Hematopoietic multipotent progenitor cell treated with erythropoietin and hydrocortisone succinate and interleukin-3 and kit ligand, for 8 days (in vitro differentiated cells): ENCODE measurements at places on chromosomes 3 and 15.

- DNase-seq: no peak
These were observed 421.2 kb downstream of the TIGIT start for GRCh38 chr3:114714957-114715460.

DNA sequence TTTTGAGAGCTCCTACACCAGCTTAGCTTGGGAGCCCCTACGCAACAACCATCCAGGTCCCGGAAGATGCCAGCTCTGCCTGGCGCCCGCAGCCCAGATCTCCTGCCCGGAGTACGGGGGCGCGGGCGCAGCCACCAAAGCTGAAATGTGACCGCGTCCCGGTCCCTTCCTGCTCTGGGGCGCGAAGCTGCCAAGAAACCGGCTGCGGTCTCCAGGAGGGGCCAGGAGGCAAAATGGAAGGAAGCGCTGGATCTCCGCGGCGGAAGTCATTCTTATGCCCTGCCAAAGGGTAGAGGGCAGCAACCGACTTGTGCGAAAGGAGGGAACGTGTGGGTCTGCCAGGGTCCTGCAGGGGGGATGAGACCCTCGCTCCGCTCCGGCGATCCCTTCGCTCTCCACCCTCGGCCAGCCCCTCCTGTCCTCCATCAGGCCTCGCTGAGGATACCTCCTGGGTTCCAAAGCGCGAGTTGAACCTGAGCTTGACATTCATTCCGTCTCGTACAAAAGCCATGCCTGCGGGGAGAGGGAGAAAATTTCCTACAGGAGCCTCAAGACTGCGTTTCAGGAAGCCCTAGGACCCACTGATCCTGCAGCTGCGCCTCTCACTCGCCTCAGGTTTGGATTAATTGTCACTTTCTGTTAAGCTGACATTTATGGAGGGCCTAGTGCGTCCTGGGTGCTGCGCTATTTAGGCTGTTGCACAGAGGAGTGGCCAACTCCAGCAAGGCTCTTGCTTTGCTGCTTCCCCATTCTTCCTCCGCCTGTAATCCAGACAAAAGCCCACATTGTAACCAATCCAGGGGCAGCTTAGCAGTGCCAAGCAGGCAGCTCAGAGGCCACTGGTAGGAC lies 98.3 kb upstream of the VGLL3 start:
- peak; percentile 82 for DNase-seq

- no peak for DNase-seq
These were observed 655.2 kb downstream of the RBMS3 start for GRCh38 chr3:29936054-29936453.

- DNase-seq: no peak
These were observed 10.0 kb downstream of the CCDC13 start for GRCh38 chr3:42763021-42763420.

DNA sequence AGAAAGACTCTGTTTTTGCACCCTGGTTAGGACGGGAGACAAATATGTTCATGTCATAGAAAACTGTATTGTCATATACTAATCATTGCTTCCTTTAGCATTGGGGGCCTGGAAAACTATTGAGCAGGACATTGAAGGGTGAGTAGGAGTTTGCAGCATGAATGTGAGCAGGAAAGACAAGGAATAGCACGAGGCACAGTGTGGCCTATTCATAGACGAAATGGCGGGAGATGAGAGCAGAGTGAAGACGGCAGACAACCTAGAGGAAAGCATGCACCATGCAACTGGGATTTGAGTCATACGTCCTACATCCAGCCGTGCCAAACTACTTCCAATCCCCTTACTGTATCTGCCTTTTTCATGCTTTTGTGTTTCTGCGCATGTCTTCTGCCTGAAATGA lies 508.1 kb downstream of the NTRK3 start:
- no peak for DNase-seq

- no peak for DNase-seq
These were observed 27.4 kb downstream of the CGNL1 start for GRCh38 chr15:57403566-57404325.

GRCh38 chr3:143063018-143063417 lies 56.6 kb upstream of the CHST2 start:
- DNase-seq: no peak

GRCh38 chr15:79973456-79974195 lies 2.6 kb upstream of the BCL2A1 start:
- DNase-seq: no peak

GRCh38 chr3:112437146-112438022 lies 61.9 kb downstream of the BTLA start:
- DNase-seq: peak; percentile 41

DNA sequence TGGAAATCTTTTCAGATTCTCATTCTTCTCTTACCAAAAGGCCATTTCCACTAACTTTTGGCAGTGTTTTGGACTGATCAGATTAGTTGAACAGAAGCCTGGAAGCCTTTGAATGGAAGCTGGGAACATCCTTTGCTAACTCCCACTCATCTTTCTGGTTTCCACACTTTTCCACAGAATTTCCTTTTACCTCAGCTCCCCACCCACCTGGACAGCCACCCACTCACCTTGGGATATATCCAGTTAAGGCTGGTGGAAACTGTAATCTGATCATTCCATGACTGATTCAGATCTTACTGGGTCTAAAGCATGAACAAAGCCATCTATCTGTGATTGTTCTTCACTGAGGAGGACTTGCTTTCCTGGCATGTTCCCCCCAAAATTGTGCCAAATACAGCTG lies 119.5 kb downstream of the CCNL1 start:
- DNase-seq: no peak

- no peak for DNase-seq
These were observed 37.0 kb upstream of the SNRPA1 start for GRCh38 chr15:101332061-101332467.

- no peak for DNase-seq
These were observed 63.9 kb downstream of the UQCC5 start for GRCh38 chr3:52600258-52600657.

DNA sequence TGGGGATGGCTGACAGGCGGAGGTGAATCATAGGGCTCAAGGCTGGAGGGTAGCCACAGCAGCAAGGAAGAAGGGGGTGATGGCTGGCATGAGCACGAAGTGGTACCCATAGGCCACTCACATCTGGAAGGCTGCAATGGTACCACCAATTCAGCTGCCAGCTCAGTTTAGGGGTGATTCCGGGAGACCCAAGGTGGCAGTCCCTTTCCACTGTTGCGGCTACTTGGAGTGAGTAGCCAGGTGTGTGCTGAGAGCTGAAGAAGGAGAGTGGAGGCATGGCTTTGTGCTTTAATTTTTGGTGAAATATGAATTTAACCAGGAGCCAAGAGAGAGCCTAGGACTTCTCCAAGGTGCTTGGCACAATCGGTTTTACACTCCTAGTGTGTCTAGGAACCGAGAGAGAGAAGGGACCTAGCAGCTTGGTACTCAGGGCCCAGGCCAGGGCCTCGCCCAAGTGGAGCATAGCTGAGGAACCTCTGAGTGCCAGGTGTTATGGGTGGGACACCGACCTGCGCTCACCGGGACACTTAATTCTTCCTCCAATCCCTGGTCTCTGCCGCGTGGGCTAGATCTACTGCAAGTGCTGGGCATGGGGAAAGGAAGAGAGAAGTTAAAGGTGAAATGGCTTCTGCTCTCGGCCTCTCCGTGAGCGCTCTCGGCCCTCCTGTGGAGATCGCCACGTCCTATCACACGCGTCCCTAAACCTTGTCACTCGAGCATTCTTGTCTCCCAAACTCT lies 32.2 kb upstream of the POLG start:
- DNase-seq: no peak

- no peak for DNase-seq
These were observed 12.1 kb upstream of the APBA2 start for GRCh38 chr15:28873585-28874190.

DNA sequence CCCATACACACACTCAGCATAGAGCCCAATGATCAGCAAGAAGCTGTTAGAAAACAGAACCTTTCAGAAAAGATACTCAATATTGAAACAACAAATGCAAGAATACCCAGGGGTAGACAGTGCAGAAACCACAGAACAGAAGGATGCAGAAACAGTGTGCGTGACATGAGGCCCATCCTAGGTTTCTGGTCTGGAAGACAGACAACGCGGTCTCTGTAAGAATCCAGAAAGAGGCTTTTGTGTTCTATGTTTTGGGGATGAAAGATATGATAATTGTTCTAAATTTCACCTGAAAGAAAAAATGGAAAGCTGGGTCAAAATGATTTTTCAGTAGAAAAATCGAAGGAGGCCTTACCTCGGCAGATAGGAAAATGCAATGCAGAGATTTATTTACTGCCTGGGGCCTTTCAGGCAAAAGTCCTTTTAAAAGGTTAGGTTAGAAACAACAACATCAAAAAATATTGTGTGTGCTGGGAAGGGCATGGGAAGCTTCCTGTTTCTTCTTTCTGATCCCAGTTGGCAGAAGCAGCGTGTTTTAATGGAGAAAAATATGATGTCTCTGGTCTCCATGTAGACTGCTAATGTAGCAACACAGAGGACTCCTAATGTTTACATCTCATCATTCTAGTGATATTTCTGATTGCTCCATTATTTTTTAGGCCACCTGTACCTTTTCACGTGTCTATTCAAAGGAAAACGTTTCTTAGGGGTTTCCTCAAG lies 17.0 kb downstream of the SYNM start:
- DNase-seq: no peak

GRCh38 chr15:77437264-77437663 lies 16.6 kb downstream of the HMG20A start:
- no peak for DNase-seq

- DNase-seq: no peak
These were observed 27.8 kb downstream of the FNDC3B start for GRCh38 chr3:172066880-172067796.

DNA sequence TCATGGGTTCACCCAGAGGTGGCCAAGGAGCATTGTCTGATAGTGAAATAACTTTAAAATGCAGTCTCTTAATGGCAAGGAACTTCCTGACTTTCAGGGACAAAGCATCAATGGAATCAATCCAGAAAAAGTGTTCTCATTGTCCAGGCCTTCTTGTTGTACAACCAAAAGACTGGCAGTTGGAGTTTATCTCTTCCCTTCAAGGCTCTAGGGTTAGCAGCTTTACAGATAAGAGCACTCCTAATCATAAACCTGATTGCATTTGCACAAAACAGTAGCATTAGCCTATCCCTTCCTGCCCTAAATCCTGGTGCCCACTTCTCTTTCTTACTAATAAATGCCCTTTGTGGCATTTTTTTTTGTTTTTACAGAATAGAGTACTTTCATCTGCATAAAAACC lies 43.3 kb upstream of the VIPR1 start:
- peak; percentile 36 for DNase-seq

- peak; percentile 16 for DNase-seq
These were observed 153.8 kb upstream of the RAP2B start for GRCh38 chr3:153008226-153008625.

DNA sequence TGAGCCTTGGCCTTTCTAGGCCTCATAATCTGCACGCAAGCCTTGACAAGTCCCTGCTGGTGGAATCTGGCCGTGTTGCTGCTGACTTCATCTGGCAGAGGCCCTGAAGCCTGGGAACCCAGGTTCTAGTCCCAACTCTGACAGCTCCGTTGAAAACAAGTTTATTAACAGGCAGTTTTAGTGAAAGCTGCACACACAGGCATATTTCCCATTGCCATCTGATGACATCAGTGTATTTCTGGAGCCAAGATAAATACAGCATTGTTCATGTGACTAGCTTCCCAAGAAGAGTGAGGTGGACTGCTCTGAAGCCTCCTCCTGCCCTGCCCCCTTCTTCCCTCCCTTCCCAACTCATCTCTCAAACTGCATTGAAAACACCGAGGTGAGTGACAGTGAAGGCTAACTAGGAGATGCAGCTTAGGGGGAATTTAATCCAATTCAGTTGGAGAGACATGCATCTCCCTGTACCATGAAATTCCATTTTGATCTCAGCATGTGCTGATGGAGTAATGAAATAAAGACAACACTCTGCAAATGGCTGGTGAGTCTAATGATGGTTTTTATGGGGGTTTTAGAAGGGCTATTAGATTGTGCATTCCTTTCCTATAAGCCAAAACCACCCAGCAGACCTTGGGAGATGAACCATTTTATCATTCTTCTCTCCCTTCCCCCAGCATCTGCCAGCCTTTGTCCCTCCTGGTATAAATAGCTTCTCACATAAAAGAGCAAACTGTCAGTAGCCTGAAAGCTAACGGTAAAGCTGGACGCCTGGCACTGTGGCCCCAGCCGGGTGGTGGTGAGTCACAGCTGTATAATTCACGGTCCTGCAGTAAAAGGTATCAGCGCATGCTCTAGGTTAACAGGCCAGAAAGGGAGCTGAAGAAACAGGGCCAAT lies 38.0 kb downstream of the PRICKLE2 start:
- DNase-seq: no peak

DNA sequence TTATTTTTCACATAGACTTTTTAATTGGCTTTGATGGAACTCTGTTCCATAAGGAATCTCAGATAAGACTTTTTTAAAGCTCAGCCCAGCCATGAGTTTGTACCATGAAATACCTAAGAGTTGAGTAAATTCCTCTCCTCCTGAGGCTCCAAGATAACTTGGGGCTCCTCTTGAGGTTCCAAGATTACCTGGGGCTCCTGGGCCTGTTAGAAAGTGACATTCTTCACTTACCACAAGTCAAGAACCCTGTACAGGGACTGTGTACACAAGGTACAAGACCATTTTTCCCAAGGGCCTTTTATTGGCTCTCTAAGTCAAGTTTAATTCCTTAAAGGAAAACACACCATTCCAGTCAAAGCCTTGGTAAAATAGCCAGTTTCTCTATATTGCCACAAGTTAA lies 111.3 kb upstream of the PRR20G start:
- no peak for DNase-seq

GRCh38 chr3:151818361-151818760 lies 4.4 kb downstream of the AADAC start:
- no peak for DNase-seq

- no peak for DNase-seq
These were observed 8.6 kb downstream of the GABRA5 start for GRCh38 chr15:26875476-26875850.

DNA sequence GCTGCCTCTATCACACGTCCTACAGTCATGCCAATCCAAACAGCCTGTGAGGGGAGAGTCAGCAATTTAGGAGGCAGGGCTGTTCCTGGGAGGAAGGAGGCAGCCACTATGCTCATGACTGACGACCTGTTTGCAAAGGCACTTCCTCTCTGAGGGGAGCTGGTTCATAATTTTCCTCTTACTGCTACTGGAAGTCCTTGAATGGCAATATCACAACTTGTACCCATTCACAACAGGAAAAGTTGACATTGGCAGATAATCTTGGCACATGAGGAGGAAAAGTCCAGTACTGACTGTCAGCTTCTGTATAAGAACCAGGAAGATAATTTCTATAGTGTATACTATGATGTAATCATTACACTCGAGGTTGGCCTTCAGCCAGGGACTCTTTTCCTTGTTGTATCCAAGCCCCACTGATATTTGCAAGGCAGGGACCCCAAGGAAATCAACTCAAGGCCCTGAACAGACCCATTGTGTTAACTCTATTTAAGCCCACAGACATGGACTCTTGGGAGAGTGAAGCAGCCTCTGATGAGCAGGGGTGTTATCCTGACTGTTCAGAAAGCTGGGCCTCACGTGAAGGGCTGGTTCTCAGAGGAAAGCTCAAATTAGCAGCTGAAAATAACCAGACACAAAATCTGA lies 267.3 kb upstream of the ADAMTS9 start:
- DNase-seq: no peak

DNA sequence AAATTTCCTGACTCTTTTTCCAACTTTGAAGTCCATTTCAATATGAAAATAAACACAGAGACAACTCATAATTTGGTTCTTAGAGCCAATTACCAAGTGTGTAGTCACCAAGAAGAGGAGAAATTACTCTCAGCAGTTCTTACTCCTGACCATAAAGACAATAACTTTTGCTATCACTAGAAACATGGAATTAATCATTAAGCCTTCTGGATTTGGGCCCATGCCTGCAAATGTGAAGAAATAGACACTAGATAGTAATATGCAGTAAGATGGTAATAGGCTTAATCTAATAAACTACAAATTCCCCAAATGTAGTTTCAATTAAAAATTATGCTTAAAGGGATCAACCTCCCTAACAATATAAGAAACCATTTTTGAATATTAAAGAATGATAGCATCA lies 185.1 kb upstream of the AGTR1 start:
- no peak for DNase-seq
